ENCODE measurements at places on chromosomes 6 and 20.

GRCh38 chr6:154343473-154344308 lies 12.9 kb downstream of the IPCEF1 start:
- peak; percentile 96 for DNase-seq

DNA sequence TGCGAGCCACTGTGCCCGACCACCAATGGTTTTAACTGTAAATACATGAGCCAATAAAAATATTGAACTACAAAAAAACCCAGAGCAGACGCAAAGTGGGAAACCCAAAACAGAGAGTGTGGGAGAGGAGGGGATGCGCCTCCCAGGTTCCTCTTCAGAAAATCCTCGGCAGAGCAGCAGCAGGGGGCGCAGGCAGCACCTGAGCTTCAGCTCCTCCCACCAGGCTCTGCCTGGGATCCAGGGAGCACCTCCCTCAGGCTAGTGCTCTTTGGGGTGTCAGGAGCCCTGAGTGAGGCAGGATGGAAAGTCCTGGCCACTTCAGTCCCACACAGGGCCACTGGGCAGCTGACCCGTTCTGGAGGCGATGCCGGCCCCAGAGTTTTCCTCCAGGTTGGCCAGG lies 536.9 kb upstream of the CDH4 start:
- no peak for DNase-seq

GRCh38 chr6:168616816-168617765 lies 176.1 kb downstream of the SMOC2 start:
- no peak for DNase-seq

GRCh38 chr6:110735666-110736065 lies 79.6 kb downstream of the CDK19 start:
- DNase-seq: no peak

DNA sequence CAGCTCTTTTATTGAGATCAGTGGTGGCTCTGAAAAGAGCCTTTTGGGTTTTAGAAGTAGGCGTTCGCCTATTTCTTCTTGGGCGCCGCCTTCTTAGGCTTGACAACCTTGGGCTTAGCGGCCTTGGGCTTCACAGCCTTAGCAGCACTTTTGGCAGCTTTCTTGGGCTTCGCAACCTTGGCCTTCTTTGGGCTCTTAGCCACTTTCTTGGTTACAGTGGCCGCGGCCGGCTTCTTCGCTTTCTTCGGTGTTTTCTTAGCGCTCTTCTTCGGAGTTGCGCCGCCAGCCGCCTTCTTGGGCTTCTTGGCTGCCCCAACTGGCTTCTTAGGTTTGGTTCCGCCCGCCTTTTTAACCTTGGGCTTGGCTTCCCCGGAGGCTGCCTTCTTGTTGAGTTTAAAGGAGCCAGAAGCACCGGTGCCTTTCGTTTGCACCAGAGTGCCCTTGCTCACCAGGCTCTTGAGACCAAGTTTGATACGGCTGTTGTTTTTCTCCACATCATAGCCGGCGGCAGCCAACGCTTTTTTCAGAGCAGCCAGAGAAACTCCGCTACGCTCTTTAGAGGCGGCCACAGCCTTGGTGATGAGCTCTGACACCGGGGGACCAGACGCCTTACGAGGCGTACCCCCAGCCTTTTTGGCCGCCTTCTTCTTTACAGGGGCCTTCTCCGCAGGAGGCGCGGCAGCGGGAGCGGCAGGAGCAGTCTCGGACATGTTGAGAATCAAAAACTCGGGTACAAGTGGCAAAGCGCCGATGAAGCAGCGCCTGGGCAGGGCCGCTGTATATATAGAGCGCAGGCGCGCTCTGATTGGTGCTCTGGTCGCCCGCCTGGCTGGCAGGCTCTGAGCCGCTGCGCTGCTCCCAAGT lies 31.3 kb upstream of the HFE start:
- DNase-seq: peak; percentile 99

DNA sequence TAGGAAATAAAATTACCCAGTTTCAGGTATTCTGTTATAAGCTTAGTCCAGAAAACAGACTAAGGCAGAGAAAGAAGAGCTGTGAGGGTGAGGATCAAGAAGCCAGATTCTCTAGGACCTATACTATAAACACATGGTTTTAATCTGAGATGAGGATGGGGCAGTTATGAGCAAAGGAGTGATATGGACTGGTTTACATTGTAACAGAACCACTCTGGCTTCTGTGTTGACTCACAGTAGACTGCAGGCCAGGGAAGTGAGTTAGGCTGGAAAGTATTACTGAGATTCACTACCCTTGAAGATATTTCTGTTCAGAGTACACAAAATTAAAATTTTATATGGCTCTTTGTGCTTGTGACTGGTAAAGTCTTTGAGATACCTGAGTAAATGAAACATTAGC lies 3.2 kb upstream of the RWDD1 start:
- DNase-seq: no peak

DNA sequence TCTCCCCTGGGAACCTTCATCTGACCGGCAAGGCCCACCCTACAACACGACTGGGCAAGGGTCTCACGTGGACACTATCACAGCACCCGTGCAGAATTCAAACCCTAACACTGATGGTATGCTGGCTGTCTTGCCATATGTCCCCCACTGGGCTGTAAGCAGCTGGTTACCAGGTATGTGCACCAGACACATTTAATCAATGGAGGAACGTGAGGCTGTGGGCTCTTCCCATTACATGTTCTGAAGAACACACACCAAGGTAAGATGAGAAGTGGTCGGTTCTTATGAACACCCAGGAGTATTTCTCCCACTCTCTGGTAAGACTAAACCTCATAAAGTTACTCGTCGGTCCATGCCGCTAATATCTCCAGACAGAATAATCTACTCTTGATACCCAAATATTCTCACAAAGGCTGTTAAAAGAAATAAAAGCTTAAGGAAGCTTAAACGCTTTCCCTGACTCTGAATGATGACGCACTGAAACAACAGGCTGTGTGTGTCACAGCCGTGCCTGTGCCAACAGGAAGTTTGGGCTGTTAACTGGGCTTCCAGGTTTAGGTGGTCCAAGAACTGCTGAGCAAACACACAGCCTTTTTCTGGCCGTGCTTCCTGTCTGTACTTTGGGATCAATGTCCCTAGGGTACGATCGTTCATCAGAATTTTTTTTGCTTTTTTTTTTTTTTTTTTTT lies 75.3 kb downstream of the SLC23A2 start:
- DNase-seq: no peak

- no peak for DNase-seq
Measured at GRCh38 chr6:147311218-147311617, 107.0 kb downstream of the STXBP5 start.

GRCh38 chr6:135211306-135211702 lies 30.2 kb downstream of the MYB start:
- no peak for DNase-seq

DNA sequence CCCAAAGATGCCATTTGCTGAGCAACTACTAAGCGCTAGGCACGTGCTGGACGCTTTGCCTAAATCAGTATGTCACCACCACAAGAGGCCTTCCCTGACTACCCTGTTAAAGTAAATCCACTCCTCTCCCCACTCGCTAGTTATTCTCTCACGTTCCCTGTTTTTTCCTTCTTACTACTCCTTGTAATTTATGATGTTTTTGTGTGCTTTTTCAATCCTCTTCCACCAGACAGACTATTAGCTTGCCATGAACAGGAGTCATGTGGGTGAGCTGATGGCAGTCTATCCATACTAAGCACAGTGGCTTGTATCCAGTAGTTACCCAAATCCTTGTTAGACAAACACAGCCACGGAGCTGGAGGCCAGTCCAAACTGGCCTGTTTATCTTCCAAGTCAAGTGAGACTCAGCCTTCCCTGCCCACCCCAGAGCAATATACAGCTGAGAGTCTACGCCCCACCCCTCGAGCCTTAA lies 41.2 kb downstream of the C6orf132 start:
- no peak for DNase-seq

GRCh38 chr6:169246445-169246844 lies 7.2 kb downstream of the THBS2 start:
- no peak for DNase-seq

DNA sequence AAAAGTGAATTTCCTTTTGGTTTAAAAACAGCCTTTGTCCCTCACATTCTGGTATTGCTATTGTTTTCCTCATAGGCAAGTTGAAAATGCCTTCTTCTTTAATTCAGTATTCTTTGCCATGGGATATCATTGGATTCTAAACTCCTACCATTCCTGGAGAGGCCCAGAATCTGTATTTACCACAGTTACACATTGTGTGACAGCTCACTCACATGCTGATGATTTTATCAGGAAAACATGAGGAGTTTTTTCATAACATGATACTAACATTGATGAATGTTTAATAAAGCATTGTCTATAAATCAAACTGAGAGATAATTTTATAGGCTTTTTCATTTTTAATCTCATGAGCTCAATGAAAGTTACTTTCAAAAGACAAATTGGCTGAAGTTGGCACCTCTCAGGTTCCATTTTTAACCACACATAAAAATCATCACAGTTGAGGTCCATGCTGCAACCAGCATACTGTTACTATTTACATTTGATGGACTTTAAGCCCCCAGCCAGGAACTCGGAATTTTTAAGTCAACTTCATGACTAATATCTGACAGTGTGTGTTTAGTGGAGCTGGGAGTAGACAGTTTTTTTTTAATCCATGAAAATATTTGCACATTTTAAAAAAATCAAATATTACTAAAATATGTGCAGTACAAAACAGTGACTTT lies 82.8 kb downstream of the FAM83B start:
- no peak for DNase-seq

GRCh38 chr20:3258429-3258828 lies 19.4 kb upstream of the SLC4A11 start:
- no peak for DNase-seq

DNA sequence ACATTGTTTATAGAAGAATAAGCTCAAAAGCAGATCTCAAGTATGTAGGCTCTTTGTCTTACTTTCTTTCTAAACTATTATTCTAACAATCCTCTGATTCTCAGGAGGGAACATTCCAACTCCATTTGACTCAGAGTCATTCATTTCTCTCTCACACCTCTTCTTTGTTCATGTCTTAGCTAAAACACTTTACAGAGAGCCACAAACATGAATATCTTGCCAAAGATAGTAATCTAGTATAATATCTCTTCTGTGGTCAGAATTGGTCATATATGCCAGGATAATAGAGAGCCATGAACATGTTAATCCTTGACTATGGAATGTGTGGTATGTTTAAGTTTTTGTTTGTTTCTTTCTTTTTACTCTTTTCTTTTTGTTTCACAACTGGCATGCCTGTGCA lies 456.0 kb upstream of the PTCHD4 start:
- no peak for DNase-seq

- no peak for DNase-seq
Measured at GRCh38 chr20:57150559-57150958, 115.9 kb downstream of the BMP7 start.

DNA sequence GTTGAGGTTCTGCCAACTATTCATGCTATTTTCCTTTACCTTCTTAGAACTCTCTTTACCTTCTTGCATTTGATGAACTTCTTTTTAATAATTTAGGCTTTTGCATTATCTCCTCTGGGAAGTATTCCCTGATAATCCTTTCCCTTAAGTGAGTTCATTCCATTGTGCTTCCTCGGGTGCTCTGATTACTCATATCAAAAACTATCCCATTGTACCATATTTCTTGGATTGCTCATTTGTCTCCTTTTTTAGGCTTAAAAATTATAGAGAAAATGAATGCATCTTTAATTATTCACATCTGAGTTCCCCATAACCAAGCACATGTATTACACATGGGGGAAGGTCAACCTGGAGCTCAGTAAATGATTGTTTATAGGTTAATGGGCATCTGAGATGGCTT lies 2.5 kb downstream of the CALHM4 start:
- no peak for DNase-seq

DNA sequence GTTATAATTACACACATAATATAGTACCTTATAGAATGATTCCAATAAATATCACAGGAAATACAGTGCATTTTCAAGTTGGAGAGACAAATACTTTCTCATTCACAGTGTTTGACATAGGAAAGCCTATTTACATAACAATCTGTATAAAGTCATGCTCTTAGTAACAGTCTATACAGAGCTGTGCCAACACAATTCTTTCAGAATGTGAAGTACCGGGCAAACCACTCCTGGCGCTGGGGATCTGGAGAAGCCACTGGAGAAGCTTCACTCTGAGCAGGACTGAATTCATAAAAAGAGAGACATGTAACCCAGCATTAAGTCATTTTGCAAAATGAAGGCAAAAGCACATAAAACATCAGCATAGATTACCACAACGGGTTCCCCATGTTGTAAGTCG lies 24.9 kb upstream of the MCM9 start:
- no peak for DNase-seq

GRCh38 chr6:28011722-28012121 lies 54.7 kb downstream of the OR2B6 start:
- DNase-seq: no peak

DNA sequence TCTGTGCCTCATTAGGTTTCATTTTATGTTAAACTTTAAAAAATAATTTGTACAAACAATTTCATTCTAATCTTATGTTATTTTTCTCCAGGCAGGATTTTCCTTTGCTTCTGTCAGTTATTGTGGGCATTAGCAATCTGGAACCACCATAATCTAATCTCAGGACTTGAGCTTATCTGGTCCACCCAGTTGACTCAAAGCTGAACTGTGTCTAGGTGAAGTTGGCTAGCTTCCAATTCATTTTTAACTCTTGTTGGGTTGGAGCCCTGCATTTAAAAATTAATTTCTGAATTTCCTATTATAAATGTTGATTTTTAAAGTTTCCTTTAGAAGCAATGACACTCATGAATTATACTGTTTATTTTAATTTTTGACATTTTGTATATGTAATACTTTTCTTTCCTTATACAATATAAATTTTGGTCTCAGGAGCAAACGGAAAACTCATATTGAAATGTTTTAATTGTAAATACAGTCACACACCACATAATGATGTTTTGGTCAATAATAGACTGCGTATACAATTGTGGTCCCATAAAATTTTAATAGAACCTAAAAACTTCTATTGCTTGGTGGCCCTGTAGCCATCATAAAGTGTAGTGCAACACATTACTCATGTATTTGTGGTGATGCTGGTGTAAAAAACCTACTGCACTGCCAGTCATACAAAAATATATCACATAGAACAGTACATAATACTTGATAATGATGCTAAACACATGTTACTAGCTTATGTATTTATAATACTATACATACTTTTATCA lies 121.3 kb downstream of the CLVS2 start:
- DNase-seq: peak; percentile 82

- DNase-seq: no peak
Measured at GRCh38 chr6:11368264-11368663, 135.8 kb upstream of the NEDD9 start.

GRCh38 chr6:144583614-144583954 lies 298.4 kb downstream of the UTRN start:
- DNase-seq: no peak

All from OCI-M1 (cell line).